OCI-LY7 (cell line): ENCODE measurements at places on chromosomes 1 and 21.

GRCh38 chr1:222370913-222371675, 176.8 kb downstream of the HHIPL2 start:
- no peak for DNase-seq

DNA sequence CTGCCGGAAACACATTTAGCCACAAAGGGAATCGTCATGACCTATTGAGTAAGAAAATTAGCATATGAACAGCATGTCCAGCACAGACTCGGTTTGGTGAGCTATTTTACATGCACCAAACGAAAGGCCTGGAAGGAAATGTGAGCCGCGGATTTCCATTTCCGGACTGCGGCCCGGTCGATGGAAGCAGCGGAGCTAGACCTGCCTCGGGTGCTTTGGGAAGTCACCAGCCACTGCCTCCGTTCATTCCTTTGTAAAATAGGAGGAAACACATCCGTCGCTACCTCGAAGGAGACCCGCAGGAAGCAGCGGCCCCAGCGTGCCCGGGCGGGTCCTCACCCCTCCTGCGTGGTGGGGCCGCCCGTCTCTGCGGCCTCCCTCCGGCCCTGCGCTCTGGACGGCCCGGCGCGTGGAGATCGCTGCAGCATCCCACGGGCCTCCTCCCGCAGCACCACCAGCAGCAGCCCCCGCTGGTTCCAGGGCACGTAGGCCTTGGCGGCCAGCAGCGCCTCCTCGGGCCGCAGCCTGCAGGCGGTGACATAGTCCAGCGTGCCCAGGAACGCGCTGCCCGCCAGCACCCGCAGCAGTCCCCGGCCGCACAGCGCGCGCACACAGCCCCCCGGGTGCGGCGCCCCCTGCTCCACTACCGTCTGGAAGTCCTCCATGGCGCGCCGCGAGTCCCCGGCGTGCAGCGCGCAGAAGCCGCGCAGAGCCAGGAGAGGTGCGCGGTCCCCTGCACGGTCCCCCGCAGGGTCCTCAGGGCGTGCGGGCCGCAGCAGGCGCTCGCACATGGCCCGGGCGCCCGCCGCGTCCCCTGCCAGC, 12.1 kb downstream of the TTC34 start:
- DNase-seq: no peak

GRCh38 chr1:899636-900317, 23.9 kb upstream of the SAMD11 start:
- no peak for DNase-seq

- no peak for DNase-seq
These were observed 62.5 kb upstream of the ZP4 start for GRCh38 chr1:237953238-237953637.
